ENCODE measurements at places on chromosomes 3 and 15.

GRCh38 chr3:61415201-61415600 is 146.2 kb upstream of the PTPRG start:
- DNase-seq = no peak

- no peak for DNase-seq
Measured at GRCh38 chr15:39589193-39589814, 8.4 kb downstream of the THBS1 start.

GRCh38 chr3:178699810-178700209 is 163.6 kb downstream of the KCNMB2 start:
- DNase-seq = no peak

GRCh38 chr3:83023086-83023485 is 1261.6 kb upstream of the GBE1 start:
- no peak for DNase-seq

DNA sequence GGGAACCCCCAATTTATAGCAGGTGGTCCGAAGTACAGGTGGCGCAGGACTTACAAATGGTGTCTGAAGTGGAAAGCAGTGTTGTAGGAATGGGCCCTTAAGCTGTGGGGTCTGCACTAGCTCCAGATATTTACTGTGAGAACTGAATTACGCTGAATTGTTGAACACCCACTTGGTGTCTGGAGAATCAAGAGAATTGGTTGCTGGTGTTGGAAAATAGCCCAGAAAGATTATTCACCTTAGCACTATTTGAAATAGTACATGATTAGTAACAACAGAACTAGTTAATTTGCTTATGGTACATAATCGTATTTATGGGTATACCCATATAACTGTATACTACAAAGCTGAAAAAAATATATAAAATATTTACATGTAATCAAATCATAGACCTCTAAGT is 64.8 kb downstream of the ADAM10 start:
- no peak for DNase-seq

- peak; percentile 92 for DNase-seq
Measured at GRCh38 chr3:65126527-65127410, 439.0 kb upstream of the ADAMTS9 start.

DNA sequence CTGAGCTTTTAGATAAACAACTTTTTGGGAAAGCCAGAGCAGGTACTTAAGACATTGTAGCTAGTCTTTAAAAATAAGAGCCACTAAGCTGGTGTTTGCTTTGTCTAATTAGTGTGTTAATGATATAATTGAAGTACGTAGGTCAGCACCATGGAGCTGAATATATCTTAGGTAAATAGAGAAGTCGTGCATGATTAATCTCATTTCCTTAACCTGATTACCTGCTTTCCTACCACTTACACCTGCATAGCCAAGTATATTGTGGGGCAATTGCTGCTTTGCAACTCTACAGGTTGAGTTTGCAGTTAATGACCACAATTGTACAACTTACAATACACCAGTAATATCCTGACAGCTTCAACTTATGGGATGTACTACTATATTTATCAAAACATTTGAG is 17.6 kb upstream of the TOPAZ1 start:
- no peak for DNase-seq

DNA sequence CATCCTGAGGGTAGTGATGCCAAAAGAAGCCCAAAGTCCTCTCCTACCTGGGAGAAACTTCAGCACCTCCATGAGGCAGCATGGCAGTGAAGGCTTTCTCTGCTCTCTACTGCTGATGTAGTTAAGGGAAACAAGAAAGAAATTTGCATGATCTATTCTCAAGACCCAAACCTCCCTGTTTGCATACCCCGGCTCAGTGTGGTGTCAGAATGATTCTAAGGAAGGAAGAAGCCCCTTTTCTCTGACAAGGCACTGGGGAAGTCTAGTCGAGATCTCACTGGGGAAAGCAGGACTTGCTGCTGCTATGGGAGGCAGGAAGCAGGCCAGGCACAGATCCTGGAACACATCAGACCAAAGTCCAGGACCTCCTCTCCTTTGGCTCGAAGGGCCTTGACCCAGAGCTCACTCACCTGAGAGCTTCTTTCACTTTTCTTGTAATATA is 89.4 kb upstream of the ICE2 start:
- DNase-seq = no peak

GRCh38 chr3:50330330-50330729 is 2.3 kb upstream of the TUSC2 start:
- no peak for DNase-seq

GRCh38 chr3:186931532-186932280 is 1.4 kb downstream of the ST6GAL1 start:
- DNase-seq = no peak

- no peak for DNase-seq
Measured at GRCh38 chr15:73227433-73228056, 141.2 kb downstream of the HCN4 start.

- DNase-seq = no peak
Measured at GRCh38 chr3:71421475-71421819, 162.1 kb downstream of the FOXP1 start.

GRCh38 chr3:107493134-107493533 is 29.6 kb upstream of the BBX start:
- no peak for DNase-seq

DNA sequence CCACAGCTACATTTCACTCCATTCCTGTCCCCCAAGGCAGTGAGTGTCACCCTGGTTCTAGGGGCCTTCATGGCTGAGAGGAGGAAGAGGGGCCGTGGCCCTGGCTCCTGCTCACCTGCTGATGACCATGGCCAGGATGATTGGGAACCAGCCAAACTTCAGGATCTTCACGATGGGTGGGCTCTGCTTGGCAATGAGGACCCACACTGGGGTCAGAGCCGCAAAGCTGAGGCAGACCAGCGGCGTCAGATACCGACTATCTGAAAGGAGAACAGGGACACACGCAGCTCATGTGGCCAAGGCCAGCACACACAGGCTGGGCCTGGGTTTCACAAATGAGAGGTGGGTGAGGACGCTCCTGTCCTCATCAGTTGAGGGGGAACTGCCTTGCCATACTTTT is 47.6 kb downstream of the ROPN1B start:
- DNase-seq = no peak
